NCI-H187 treated with DMSO at 0.1 percent for 48 hours (cell line): ENCODE measurements at places on chromosomes 7 and 10.

DNA sequence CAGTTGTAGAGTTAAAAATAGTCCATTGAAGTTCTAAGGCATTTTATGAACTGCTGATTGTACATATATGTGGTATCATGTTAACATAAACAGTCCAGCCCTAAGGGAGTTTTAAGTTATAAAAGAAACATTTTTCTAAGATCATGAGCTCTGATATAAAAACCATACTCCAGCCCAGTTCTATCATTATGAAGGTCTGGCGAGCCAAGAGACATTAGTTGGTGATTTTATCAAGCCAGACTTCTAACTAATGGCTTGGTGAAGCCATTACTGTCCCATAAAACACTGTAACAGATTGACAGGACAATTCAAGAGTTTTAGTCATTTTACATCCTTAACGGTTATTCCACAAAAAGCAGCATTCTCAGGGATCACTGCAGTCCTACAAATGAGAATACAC, 221.6 kb downstream of the RNLS start:
- DNase-seq: no peak

GRCh38 chr10:92697663-92698511, 8.1 kb downstream of the HHEX start:
- no peak for DNase-seq

DNA sequence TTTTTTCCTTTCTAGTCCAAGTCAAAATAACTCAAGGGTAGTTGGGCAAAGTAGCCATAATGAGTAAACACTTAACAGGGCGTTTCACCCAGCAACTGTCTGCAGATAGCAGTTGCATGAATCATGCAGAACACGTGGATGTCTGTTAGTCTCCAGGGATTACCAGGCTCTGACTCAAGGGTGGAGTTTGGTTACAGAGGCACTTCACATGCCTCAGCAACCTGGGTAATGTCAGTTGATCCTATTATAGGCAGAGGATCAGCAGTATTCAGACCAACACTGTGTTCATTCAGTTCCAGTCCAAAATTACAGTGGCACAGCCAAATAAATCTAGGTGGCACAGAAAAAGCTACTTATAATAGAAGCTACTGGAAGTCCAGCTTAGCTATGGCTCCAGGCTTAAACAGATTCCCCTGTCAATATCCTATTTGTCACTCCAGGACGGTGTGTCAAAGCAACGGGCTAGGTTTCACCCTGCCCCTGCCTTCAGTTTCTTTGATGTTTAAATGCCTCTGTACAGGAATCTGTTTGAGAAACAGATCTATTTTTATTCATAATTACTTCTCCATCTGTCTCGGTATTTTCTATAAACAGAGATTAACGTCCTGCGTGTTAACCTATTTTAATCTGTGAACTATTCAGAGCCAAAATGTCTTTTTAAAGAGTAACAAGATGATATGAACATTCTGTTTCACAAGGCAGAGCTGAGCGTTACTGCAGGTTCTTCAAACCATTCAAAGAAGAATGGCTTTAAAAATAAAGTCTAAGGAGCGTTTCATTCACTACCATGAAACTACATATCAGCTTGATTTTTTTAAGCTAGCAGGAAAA, 162.6 kb upstream of the AKR1E2 start:
- DNase-seq: peak; percentile 73

DNA sequence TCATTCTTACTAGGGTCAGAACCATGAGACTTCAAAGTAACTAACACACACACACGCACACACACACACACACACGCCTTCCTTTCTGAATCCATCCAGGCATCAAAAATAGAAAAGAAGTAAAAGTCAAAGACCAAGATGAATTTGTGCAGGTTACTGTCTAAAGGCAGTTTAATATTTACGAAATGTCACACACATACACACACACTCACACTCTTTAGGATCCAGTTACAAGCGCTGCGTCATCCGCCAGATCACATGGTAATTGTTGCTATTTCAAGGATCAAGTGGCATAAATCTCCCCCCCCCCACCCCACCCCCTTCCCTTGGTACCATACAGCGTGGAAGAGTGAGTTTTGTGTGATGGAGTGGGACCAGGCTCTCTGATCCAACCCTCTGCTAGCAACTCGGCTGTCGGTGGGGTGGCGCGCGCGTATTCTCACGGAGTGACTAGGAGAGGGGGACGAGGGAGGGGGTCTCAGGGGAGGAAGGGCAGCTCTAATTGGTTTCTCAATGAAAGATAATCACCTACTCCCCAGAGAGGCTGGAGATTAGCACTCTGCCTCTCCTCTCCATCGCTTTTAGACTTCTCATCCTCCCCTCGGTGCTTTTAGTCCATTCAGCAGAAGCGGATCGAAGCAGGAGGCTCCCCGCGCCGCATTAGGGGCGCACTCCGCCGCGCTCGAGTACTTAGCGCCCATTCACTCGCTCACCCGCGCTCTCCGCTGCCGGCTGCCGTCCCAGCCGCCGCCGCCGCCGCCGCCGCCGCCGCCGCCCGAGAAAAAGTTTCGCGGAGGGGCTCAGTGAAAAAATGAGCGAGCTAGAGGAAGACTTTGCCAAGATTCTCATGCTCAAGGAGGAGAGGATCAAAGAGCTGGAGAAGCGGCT, 83.5 kb upstream of the PRKG1 start:
- no peak for DNase-seq

GRCh38 chr7:91347290-91347689, 83.1 kb downstream of the FZD1 start:
- DNase-seq: no peak

- DNase-seq: no peak
Measured at GRCh38 chr10:86523348-86523747, 1.8 kb upstream of the WAPL start.

- DNase-seq: no peak
Measured at GRCh38 chr10:98224996-98225395, 43.0 kb downstream of the LOXL4 start.

- no peak for DNase-seq
Measured at GRCh38 chr7:123198111-123198510, 1.7 kb downstream of the SLC13A1 start.

- DNase-seq: no peak
Measured at GRCh38 chr7:147477526-147477925, 1113.0 kb upstream of the C7orf33 start.

DNA sequence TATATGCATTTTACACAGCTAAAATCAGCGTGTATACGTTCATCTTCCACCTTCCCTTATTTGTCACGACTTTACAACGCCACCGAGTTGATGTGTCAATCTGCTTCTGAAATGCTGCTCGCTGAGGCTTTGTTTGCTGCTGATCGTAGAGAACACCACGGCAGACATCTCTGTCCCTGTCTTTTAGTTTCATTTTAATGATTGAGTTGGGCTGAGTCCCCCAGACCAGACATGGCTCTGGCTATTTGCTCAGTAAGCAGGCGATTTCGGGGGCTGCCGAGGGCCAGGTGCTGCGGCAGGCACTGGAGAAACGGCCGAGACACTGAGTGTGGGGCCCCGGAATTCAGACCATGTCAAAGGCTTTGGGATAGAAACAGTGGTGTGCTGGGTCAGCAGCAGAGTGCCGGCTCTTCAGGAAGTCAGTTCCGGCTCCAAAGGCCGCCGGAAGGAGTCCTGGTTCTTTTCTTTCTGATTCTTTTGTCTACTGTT, 5.0 kb downstream of the LRRC27 start:
- DNase-seq: no peak

DNA sequence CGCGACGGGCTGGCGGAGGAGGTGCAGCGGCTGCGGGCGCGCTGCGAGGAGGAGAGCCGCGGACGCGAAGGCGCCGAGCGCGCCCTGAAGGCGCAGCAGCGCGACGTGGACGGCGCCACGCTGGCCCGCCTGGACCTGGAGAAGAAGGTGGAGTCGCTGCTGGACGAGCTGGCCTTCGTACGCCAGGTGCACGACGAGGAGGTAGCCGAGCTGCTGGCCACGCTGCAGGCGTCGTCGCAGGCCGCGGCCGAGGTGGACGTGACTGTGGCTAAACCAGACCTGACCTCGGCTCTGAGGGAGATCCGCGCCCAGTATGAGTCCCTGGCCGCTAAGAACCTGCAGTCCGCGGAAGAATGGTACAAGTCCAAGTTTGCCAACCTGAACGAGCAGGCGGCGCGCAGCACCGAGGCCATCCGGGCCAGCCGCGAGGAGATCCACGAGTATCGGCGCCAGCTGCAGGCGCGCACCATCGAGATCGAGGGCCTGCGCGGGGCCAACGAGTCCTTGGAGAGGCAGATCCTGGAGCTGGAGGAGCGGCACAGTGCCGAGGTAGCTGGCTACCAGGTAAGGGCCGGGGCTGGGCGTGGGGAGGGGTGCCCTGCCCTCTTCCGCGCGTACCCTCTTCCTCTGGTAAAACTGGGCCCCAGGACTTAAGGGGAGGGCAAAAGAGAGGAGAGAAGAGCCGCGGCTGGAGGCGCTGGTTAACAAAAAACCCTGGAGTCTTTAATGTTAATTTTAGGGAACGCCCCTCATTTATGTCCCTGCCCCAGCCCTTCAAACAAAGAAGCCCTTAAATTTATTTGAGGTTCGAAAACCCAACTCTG, 987 bp downstream of the INA start:
- DNase-seq: no peak

- DNase-seq: no peak
Measured at GRCh38 chr7:136717910-136718557, 150.4 kb upstream of the CHRM2 start.

DNA sequence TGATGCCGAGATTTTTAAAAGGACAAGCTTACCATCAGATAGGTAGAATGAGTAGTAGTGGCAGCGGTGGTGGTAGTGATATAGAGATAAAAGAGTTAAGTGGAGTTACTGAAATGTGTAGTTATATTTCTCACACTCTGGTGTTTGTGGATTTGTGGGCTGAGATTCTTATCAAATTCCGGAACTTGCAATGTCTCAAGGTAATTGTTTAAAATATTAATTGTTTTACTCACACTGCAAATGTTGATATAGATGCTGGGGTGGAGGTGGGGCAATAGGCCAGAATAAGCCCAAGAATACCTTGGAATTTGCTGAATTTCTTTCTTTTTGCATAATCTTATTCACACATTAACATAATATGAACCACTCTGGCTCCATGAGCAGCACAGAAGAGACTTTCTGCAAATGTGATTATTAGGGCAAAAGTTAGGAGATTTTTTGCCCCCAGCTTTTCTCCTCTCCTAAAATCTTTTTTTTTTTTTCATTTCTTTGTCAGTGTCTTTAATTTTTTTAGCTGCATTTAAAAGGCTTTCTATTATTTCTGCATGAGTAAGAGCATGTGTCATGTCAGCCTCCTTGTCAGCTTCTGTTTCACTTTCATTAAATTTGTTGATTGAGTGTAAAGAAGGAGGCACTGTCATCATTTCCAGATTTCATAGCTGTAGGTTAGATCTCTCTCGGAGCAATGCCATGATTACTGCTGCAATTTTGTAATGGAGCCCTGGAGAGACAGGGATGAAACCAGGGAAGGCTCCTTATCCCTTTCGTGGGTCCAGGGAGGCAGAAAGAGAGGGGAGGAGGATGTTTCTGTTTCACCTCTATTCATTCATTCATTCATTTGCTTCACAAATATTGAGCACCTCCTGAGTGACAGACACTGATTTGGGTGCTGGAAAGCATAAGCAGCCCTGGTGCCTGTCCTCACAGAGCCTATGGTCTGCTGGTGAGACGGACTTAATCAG, 13.1 kb upstream of the SGMS1 start:
- DNase-seq: no peak

GRCh38 chr7:27269455-27269854, 26.9 kb downstream of the EVX1 start:
- DNase-seq: no peak

DNA sequence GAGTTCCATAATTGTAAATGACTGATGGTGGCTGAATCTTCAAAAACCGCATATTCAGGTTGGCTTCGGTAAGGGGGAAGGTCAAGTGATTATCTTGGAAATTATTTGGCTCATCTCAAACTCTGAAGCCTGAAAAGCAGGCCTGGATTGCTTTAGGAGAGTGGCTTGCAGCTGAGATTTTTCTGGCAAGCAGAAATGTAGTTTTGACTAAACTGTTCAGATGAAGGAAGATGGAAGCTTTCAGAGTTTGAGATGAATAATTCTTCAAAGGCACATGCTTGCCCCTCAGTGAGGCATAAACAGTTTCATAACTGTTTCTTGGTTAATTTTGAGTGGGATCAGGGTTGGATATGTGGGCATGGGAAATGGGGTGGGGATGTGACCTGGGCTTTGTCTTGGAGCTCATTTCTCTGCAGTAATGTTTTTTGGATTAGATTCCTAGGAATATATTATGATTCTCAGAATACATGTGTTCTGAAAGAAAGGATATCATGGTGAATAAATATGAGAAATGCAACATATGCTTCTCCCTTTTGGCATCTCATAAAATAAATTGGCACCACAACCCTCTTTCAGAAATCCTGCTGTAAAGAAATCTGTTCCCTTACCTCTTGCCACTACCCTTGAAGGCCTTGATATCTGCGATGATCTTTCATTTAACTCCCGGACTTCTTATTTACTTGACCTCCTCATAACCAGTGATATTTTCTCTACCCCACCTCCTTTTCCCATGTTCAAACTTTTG, 469.2 kb downstream of the ADRA2A start:
- no peak for DNase-seq

DNA sequence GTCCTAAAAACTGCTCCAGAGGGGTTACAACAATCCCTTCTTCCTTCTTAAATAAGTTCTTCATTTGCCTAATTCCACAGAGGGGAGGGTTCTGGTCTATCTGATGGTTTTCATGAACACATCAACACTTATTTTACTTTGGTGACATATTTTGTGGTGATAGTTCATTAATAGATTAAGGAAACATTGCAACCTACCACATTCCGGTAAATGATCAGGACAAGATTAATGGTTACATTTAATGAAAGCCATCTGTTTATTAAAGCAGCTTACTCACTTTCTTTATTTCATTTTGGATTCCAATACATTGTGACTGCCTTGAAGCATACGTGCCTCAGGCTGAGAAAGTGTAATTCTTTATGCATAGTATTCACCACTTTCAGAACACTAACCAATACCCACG, 101.0 kb downstream of the SKIDA1 start:
- no peak for DNase-seq

DNA sequence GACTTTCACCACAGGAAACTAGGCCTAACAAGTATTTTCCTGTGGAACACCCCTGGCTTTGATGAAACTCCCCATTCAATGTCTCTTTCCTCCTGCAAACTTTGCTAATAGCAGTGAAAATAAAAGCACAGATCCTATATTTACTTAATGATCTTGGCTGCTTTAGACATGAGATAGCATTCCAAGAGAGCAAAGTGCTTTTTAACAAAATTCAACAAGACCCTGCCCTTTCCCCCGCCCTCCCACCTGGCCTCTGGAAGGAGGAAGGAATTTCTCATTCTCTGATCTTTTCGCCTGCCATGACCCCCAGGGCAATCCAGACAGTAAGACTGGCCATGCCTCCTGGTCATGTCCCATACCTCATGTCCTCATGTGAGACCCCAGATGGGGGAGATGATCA, 185.7 kb downstream of the KCNMA1 start:
- DNase-seq: no peak

- no peak for DNase-seq
Measured at GRCh38 chr10:71957546-71958275, 6.5 kb upstream of the CHST3 start.

DNA sequence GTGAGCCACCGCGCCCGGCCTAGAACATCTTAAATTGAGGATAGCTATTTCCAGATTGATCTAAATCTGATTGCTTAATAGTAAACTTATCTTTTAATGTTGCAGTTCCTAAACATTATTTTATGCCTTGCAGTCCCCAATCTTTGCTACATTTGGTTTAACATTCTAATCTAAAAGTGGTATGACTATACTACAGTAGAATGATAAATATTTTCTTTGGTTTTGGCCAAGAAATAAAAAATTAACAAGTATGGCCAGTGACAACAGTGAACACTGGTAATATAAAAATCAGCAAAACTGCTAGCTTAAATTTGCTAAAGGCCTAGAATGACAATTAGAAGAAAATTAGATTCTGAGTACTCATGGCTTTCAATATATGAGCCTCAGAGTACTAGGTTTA, 73.5 kb downstream of the CDK6 start:
- no peak for DNase-seq

GRCh38 chr10:101226491-101227428, 2.5 kb downstream of the LBX1 start:
- DNase-seq: no peak
